PC-3 (cell line): ENCODE measurements at places on chromosomes 7 and 10.

- DNase-seq, result no peak
These were observed 40.2 kb downstream of the CTBP2 start for GRCh38 chr10:125120053-125120710.

DNA sequence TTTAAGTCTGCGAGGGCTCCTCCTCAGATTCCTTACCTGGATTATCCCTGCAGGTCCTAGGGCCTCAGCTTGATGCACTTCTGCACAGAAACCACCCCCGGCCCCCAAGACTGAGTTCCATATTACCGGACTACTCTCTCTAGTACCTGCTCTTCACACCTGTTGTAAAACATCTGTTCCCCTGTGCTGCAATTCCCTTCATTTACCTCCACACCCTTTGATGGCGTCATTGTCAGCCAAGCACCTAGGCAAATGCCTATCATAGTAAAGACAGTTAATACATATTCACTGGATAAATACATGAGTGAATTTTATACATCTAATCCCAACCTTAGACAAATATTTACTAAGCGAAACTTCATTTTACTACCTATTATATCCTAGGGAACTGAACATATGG, 275.5 kb downstream of the PLXDC2 start:
- DNase-seq, result no peak

- DNase-seq, result no peak
These were observed 26.9 kb downstream of the SFXN4 start for GRCh38 chr10:119138346-119139306.

GRCh38 chr10:49123981-49124950, 8.9 kb upstream of the VSTM4 start:
- no peak for DNase-seq

GRCh38 chr7:17234398-17235031, 63.9 kb upstream of the AHR start:
- peak; percentile 98 for DNase-seq

- DNase-seq, result peak; percentile 74
These were observed 171.2 kb downstream of the ARHGAP21 start for GRCh38 chr10:24552346-24553016.

DNA sequence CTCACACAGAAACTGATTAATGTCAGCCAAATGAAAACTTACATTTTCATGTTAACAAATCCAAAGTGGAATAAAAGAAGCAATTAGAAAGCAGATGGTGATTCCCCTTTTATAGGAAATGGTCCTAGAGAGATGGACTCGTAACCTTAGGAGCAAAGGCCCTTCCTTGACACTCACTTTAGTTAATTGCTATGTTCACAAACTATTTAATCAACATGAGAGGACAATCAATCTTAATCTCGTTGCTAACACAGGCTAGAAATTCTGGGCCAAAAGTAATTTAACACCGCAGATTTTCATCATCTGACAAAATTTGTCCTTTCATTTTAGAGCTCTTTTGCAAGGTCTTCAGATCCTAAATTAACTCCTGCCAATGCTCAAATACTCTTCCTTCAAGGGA, 64.0 kb upstream of the DNAJB12 start:
- no peak for DNase-seq

DNA sequence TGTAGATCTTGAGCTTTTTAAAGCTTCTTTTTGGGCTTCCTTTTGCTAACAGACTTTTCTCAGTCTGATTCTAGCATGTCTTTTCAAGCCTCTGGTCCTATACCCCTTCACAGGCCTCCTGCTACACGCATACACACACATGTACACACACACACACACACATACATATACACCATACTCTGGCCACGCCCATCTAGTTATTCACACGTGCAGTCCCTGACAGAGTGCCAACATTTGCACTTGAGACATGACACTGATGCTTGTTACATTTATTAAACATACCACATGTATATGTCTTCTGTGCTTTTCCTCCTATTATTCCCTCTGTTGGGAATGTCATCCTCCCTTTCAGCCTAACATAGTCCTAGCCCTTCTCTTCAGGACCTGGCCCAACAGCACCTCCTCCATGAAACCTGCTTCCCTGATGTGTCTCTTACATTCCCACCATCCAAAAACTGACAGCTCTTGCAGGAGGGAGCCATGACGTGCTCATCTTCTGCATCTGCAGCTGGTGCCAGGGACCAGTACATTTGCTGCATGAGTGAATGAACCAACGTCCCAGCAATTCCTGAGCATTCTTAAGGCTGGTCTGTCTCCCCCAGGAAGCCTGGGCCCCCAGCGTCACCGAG, 222.1 kb downstream of the ARHGAP12 start:
- DNase-seq, result no peak

DNA sequence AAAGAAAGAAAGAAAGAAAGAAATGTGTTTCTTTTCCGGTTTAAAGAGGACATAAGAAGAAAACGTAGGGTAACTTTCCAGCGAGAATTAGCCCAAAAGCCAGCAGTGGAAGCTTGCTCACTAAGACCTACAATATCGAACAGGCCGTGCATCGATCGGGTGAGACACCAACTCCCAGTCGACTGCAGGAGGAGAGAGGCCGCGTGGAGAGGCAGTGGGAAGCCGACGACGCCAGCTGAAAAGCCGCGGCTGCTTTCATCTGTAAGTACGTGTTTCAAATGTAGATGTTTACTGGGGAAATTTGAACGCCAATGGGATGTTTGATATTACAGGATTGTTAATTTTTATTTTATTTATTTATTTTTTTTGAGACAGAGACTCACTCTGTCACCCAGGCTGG, 28.6 kb upstream of the GIMAP8 start:
- no peak for DNase-seq

GRCh38 chr7:11875635-11876034, 43.6 kb upstream of the THSD7A start:
- no peak for DNase-seq

DNA sequence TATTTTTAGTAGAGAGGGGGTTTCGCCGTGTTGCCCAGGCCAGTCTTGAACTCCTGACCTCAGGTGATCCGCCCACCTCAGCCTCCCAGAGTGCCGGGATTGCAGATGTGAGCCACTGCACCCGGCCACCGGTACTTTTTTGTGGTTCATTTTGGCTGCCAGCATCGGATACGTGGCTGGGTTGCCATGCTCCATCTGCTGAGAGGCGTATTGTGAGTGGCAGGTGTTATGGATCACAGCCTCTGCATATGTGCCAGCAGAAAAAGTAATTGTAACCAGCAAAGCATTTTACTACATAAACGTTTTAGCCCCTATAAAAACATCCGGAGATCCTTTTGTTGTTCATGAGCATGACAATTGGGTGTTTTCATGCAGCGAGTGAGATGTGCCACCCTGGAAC, 7.1 kb downstream of the FOXK1 start:
- DNase-seq, result no peak

DNA sequence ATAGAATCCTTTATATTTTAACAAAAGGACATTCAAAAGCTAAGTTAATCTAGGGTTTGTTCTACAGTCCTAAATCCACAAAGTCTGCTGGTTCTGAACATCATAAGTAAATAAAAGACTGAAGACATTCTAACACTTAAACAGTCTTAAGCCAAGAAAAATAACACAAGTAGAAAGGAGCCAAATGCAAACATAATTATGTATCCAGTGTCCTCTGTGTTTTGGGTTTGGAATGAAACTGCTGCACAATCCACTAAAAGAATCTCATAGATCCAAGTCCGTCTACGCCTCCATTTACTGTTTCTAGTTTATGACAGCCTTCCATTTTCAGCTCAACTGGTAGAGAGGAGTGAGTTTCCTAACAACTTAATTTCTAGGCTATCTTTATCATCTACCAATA, 623.6 kb upstream of the FZD8 start:
- no peak for DNase-seq

- no peak for DNase-seq
These were observed 144.3 kb upstream of the INHBA start for GRCh38 chr7:41847151-41847550.

DNA sequence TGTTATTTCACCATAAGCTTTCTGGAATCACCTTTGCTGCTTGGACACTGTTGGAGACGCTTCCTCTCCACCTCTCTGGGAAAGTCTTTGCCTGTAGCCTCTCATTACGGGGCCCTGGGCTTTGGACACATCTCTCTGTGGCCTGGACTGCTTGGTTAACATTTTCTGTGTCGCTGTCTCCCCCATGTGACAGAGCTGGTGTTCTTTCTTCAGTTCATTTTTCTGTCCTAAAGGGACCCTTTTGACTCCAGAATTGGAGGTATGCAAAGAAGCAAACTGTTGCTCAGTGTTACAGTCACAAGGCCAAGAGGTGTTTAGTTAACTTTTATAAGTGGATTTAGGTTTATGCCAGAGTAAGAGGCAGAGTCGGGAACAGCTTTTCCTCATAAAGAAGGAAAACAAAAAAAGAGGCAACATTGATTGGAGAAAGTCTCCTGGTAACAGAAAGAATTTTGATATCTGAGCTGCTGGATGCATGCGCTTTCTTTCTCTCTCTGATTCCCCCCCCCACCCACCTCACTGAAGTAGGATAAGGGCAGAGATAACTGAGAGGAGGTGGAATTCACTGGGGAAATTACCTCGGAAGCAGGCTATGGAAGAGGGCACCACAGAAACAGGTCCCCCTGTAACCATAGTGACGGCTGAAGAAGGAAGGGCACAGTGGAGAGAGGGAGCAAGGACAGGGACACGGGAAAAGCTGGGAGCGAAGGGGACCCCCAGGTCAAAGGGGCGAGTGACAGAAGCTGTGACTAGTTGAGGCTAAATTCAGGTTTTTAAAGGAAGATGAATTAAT, 57.8 kb downstream of the LGI1 start:
- DNase-seq, result peak; percentile 12

- no peak for DNase-seq
These were observed 175.4 kb downstream of the GNAI1 start for GRCh38 chr7:80309971-80310549.

- no peak for DNase-seq
These were observed 25.2 kb upstream of the PRR15 start for GRCh38 chr7:29538389-29538788.

DNA sequence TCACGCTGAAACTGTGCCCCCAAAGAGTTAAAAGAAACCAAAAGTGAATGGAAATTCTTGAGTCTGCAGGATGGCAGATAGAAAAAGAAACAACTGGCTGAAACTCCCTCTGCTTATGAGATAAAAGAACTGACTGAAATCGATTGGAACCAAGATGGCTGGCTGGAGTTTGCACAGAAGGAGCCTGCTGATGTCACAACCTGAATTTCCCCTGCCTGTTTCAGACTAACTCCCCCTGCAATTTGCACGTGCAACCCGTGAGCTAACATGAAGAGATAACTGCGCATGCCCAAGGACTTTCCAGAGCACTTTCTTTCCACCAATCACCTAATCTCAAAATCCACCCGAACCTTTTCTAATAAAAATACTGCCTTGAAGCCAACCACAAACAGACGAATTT, 435.5 kb downstream of the CALN1 start:
- DNase-seq, result no peak

DNA sequence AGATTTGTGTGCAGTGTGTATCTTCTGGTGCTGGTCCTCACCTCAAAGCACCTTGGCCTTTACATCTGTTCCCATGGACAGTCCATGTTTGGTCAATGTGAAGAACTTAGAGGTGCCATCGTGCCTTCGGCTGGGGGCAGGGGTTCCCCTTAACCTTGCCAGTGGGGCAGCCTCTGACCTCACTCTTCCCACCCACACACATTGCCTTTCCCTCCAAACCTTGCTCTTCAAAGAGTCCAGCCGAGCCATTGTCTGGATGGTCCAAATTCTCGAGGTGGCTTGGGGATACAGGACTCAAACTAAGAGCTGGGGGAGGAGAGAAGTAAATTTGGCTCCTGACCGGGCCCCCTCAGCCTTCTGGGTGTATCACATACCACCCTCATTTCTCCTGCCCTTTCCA, 76.2 kb upstream of the HABP2 start:
- DNase-seq, result no peak

GRCh38 chr7:27141137-27141922, 2.2 kb downstream of the HOXA5 start:
- DNase-seq, result no peak

GRCh38 chr7:82445271-82445670, 1.7 kb upstream of the CACNA2D1 start:
- no peak for DNase-seq

DNA sequence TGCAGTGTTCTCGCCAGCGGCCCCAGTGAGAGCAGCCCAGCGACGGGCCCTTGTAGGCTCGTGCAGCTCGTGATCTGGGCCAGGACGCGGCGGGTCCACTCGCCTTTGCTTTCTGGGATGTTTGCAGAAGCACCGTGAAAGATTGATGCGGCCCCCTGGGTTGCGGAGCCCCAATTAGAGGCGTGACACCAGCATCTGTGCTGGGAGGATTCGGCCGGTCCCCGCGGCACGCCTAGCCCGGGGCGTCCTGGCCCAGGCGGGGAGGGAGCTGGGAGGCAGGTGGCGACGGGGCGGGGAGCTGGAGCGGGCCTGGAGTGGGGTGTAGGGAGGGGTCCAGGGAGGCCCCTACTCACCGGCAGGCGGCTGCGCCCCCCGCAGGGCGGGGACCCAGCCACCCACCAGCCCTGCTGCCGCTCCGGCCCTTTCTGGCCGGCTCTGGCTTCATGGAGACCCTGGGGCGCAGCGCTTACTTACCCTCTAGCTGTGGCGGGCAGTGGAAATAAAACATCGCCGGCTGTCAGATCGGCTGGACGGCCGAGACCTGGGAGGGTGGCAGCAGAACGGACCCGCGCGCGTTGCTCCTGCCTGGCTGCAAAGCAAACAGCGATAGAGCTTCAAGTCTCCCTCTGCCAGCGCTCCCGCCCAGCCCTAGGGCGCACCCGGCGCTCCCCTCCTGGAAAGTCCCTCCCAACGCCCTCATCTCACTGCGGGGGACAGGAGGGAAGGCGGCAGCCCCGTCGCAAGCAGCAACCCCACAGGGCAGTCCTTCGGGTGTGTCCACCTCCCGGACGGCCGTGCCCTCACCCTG, 752 bp downstream of the DRGX start:
- DNase-seq, result peak; percentile 42

DNA sequence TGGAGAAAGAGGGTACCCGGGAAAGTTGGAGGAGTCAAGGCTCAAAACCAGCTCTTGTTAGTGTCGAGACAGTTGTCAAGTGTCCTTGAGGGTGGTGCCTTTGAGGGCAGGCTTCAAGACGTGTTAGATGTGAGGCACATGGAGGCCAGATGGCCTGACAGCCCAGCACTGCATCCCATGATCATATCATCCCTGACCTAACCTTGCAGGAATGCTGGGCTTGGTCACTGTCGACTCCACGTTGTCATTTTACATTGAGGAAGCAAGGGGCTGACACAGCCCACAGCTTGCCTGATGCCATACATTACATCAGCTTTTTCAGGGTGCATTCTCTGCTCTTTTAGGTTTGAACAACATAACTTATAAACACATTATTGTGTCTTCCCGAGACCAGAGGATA, 114.1 kb downstream of the ABCA13 start:
- peak; percentile 36 for DNase-seq

- no peak for DNase-seq
These were observed 289.4 kb downstream of the DNAJB6 start for GRCh38 chr7:157625973-157626742.

- DNase-seq, result no peak
These were observed 7.4 kb upstream of the HBP1 start for GRCh38 chr7:107161415-107161814.

DNA sequence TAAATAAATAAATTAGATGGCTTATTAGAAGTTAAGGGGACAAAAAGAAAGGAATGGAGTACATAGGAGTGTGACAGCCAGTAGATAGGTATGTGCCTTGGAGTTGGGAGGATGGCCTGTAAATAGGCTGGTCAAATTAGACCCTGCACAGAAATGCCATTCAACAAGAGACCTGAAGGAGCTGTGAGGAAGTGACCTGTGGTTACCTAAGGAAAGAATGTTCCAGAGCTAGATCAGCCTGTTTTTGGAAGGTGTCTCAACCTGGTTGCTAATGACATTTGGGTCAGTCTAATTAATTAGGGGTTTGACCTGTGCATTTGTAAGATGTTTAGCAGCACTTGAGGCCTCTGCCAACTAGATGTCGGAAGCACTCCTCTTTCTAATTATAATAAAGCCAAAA, 315.3 kb upstream of the PLXDC2 start:
- no peak for DNase-seq
